Stimulated activated CD8-positive, alpha-beta memory T cell treated with anti-CD3 and anti-CD28 coated beads, Interleukin-15, amount 100 ng/mL, for 24 hours (primary cell): ENCODE measurements at places on chromosomes 13 and 19.

- DNase-seq: no peak
These were observed 5.7 kb downstream of the SHISA7 start for GRCh38 chr19:55437410-55437809.

GRCh38 chr13:44439452-44440024 lies 65.9 kb downstream of the SERP2 start:
- DNase-seq: no peak

DNA sequence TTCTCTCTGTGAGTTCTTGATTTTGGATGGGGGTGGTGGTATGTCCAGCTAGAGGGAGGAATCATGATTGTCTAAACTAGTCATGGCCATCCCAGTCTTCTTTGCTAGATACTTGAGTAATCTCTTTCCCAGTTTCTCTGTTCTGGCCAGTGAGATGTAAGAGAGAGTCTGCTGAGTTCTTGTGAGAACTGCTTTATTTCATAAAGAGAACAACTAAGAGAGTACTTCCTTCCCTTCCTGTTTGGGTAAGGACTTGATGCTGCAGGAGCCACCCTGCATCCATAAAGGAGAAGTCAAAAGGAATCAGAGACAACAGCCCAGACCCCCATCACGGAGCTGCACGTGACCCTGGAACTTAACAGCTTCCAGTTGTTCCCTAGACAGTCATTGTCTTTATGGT lies 3.0 kb upstream of the RASL11A start:
- no peak for DNase-seq

GRCh38 chr13:99968521-99969452 lies 2.8 kb downstream of the ZIC5 start:
- no peak for DNase-seq

GRCh38 chr19:44846455-44847143 lies 502 bp downstream of the NECTIN2 start:
- no peak for DNase-seq

DNA sequence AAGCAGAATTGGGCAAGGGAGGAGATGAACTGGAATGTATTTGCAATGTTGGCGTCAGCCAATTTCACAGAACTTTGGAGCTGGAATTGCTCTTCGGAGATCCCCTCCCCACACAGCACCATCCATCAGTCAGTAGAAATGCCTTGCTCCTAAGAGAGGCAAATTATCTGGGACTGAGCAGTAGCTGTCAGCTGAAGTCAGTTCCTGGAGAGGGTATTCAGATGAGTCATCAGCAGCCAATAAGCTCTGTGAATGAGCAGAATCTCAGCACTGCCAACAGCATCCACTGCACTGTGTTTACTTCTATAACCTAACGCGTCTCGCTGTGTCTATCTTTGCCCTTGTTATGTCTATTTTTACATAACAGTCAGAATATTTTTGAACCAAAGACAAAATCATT lies 213.7 kb downstream of the SLITRK5 start:
- DNase-seq: no peak

DNA sequence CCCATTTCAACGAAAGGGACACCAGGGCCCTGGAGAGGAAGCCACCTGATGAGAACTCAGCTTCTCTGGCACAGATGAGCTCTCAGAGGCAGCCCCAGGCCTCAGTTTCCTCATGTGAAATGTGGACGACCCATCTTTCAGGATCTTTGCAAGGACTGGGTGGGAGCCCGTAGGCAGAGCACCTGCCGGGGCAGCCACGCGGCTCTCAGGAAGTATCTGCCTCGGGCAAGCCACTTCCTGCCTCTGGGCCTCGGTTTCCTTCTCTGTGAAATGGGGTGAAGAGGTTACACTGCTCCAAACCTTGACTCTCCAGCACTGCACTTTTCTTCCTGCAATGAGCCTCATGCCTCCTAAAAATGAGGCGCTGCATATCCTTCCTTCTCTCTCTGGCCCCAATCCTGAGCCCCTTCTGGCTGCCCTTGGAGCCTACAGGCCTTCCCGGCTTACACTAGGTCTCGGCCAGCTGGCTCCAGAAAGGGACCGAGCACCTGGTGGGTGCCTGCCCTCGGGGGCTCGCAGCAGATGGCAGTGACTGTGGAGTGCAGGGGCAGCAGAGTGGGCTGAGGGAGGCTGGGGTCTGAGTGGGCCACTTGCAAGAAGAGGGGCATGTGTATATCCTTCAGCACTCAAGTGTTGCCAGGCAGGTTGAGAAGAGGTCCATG lies 3.5 kb downstream of the SSBP4 start:
- no peak for DNase-seq

DNA sequence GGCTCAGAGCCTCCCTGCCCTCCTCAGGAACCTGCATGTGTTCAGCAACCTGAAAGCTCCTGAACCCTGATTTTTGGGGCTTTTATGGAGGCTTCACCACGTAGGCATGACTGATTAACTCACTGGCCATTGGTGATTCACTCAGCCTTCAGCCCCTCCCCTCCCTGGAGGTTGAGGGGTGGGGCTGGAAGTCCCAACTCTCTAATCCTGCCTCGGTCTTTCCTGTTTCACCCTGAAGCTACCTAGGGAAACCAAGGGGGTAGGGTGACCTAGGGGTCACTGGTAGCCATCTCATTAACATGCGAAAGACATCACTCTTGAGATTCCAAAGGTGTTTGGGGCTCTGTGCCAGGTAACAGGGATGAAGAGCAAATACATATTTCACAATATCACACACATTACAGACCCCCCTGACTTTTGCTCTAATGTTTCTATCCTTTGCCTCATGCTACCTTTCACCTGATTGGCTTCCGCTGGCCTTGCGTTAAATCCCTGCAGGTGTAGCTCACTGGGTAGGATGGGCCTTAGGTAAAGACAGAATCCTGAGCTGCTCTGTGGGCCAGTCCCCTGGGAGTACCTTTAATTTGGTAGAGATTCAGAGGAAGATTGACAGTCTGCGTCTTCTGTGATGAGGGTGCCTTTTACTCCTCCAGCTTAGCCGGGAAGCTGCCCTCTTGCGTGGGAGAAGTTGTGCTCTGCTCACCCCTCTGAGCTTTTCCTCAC lies 260.6 kb downstream of the ATP8A2 start:
- no peak for DNase-seq

- DNase-seq: no peak
These were observed 4.6 kb downstream of the SAFB start for GRCh38 chr19:5627395-5627904.

GRCh38 chr19:12646551-12646950 lies 20.0 kb downstream of the MAN2B1 start:
- no peak for DNase-seq

DNA sequence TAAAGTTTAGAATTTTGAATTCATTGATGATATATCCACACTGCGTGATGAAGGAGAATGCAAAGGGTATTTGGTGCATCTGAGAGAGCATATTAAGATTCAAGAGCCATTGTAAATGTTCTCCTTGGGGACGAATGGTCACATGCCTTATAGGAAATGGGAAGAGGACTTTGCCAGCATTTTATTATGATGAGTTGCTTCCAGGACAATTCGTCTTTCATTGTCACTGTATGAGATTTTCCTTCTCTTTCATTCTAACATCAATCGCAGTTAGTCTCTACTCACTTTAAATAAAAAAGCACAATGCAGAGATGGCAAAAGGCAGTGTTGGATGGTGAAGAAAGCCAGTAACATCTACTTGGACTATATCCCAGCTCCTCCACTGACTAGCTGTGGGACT lies 21.4 kb downstream of the WDFY2 start:
- DNase-seq: no peak

DNA sequence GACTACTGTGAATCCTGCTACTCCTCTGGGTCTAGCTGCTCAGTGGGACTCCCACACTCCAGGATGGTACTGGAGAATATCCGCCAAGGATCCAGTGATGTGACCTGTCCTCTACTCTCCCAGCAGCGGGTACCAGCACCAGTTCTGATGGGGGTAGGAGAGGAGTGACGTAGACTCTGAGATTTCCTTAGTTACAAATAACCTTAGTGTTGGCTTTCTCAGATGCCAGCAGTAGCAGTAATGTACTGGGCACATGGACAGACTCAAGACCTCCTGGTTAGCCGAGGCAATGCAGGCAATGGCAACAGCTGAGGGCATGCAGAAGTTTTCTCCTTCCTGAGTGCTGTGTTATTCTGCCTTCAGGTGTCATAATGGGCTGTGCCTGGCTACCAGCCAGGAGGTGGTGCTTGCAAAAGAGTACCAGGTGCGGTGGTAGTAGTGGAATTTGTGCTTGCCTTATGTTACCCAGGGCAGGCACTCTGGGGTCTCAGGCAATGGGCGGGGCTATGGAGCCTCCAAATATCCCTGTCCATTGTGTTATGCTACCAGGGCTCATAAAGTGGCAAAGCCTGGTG lies 105.3 kb upstream of the KLF5 start:
- DNase-seq: no peak
